ENCODE measurements at places on chromosomes 2 and 18.

DNA sequence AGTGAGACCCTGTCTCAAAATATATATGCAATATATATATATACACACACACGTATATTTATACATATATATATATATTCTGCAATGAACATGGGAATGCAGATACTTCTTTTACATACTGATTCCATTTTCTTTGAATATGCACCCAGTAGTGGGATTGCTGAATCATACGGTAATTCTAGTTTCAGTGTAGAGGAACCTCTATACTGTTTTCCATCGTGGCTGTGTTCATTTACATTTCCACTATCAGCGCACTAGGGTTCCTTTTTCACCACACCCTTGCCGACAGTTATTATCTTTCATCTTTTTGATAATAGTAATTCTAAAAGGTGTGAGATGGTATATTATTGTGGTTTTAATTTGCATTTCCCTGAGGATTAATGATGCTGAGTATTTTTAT, 52.3 kb upstream of the SLC39A10 start:
- no peak for DNase-seq

DNA sequence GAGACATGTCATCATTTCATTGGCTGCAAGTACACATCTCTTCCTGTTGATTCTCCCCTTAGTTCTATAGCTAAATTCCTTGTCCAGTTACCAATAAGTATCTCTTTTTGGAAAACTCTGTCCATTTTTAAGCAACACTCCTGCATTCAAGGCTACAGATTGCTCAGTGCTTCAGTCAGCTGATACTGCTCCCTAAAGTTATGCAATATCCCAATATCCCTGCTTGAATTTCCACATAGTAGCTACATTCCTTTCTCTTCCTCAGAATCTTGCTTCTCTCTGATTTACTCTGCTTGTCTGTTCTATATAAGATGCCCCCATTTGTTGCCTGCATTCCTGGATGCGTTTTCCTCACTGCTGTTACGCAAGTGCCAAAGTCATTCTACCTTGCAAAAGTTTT, 109.8 kb downstream of the PARD3B start:
- DNase-seq, result no peak

DNA sequence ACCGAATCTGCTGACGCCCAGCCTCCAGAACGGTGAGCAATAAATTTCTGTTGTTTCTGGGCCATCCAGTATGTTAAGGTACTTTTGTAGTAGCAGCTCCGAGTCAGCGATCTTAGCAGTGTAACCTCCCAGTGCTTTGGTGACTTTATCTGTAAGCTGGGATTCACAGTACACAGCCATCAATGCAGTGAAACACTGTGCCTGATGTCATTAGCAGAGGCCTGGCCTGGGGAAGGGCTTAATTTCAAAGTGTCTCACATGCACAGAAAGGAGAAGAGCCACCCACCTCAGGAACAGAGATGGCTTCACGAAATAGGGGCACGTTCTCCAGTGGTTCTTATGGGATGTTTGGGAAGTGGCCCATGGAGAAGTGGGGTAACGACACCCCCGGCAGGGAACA, 281.2 kb downstream of the PHLPP1 start:
- DNase-seq, result no peak

DNA sequence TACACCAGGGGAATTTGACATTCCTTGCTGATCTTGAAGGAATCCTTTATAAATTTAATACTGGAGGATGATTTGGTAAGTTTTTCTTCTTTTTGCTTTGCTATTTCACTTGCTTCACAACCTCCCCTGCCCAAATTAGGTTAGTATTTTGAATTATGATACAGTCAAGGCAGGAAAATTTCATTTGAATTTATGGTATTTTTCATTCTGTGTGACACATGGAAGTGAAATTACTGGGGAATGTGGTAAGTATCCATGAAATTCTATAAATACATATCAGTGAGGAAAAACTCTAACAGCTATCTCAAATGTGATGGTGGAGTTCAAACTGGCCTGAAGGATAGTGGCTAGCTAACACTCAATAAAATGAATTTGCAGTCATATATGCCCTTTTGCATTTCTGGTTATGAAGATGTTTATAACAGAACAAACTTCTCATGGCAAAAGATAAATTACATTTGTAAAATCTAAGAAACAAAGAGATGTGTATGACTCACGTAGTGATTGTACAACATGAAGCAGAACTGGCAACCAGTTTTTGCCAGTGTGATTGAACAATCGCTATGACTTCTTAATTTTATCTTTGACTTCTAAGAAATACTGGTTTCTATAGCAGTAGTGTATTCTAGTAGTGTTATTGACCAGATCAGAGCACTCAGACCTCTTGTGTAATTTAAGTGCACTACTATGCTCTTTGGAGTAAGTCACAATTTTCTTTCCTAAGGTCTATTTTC, 152.6 kb downstream of the IKZF2 start:
- no peak for DNase-seq

GRCh38 chr18:59690996-59691395, 6.2 kb downstream of the CCBE1 start:
- peak; percentile 77 for DNase-seq

- DNase-seq, result no peak
Observed at GRCh38 chr2:6963727-6964126, 46.5 kb downstream of the RNF144A start.

GRCh38 chr2:213284105-213285090, at the start of gene SPAG16:
Gene SPAG16 (plus strand): TSS chr2:213284464.
- peak; percentile 97 for DNase-seq

DNA sequence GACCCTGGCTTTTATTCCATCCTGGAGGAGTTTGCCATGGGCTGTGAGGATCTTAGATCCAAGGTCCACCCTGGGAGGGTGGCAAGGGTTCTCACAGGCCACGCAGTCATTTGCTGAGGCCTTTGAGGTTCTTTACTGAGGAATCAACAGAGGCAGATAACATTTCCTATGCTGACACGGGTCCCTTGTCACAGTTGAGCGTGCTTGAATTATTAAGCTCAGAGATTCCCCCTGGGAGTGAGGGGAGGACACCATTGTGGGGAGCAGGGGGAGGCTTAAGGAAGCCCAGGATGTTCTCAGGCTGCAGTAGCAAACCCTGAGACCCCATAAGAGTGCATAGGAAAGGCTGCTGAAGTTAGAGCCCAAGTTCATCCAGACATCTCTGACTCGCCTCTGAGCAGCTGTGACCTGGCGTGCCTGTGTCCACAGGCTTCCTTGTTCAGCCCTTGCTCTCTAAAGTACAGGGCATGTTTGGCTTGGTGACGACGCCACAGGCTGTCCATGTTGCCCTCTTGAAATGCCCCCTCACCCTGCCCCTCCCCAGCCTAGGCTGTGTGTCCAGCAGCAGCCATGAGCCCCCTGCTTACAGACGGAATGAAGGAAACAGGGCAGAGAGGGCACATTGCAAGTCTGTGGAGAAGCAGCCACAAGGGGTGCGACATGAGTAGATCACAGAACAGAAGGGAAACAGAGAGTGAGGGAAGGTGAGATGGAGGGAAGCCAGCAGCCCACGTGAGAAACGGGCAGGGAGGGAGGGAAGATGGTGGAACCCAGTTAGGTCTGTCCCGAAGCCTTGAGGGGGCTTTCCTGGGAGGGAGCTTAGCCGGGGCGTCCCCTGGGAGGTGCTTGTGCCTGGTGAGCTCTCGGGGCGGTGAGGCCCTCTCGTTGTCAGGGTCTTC, 34.0 kb downstream of the NAPG start:
- DNase-seq, result peak; percentile 2

GRCh38 chr18:48939205-48940097, 11.3 kb downstream of the SMAD7 start:
- DNase-seq, result no peak

DNA sequence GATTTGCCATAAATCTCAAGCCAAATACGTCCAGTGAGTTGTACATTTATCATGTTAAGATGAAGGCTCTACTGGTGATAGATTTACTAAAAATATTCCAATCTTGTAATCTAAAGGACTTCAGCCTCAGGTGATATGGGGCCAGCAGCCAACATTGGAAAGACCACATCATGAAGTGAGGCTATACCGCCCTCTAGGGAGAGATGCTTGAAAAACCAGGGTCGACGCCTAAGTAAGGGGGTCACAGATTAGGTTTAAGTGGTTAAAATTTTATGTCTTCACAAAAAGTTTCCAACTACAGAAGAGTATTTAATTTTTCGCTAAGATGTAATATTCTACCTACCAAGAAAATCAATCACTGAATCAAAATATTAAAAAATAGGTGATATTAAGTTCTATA, 33.3 kb downstream of the DOCK10 start:
- DNase-seq, result peak; percentile 15

GRCh38 chr2:96264086-96264485, 1.7 kb downstream of the TMEM127 start:
- DNase-seq, result no peak

DNA sequence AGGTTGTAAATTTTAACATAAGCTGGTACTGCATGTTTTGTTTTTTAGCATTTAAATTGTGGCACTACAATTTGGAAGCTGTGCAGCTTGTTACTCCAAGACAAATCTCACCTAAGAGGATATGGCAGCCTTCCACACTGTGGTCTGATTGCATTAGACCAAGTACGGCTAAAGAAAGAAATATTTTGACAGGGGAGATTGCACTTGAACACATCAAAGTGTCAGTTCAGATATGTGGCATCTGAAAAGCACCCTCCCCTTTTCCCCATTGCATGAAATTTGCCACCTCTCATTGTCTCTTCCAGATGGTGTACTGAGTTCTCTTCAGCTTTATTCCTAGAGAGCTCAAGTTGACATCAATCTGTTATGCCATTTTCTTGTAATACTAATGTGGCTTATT, 295.9 kb downstream of the ERBB4 start:
- DNase-seq, result no peak

DNA sequence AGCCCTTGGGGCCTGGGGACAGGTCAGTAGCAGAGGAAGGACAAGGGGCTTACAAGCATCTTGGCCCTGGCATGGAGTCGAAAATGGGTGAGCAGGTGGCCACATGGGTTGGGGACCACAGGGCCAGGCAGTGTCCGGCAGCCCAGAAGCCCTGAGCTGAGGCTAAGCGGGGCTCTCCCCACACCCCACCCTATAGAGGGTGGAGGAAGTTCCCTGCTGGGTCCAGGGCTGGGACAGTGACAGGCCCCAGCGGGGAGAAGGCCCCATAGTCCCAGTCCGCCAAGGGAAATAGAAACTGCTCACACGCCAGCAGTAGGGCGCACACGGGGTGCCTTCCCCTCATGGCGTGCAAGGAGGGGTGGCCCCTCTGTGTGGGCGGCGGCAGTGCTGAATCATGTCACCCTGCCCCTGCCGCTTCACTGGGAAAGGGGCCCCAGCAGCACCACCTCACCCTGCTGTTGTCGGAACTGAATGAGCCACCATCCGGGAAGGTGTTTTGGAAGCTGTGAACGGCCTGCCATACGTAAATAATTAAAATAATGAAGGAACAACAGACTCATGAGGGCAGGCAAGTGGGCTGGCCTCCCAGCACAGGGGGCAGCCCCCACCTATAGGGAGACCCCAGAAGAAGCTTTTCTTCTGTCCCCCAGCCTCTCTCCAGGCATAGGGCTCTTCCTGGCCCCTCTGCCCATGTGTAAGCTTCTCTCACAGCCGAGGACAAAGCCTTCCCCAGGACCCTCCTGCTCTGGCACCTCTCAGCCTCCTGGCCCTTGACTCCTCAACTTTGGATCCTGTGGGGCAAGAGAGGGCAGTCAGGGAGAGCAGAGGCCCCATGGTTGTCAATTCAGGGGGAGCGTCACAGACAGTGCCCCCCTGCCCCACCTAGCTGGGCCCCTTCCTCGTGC, 12.7 kb upstream of the DUSP2 start:
- DNase-seq, result no peak

GRCh38 chr2:238635647-238636051, 208.9 kb downstream of the ASB1 start:
- no peak for DNase-seq

DNA sequence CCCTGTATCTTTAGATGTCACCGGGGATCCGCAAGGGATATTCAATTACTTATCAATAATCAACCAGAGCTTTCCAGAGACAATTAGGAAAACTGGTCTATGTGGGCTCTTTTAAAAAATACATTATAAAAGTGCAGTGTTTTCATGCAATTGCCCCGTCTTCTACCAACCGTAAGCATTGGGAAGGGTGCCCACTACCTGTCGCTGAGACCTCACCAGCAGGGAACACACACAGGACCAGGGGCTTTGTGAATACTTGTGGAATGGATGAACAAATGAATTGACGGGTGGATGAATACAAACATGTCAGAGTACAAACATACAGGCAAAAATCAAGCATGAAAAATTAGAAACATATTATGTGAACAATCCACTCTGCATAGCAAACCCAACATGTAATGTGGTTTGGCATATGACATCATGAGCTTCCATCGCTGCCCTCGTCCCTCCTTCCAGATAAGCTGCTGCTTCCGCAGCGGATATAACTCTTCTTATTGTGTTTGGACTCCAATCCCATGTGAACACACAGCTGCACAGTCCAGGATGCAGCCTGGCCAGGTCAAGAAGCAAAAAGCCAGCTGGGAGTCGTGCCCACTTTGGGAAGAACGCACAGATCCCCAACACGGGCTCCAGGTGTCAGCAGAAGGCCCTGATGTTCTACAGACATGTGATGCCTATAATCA, 5.3 kb downstream of the FHL2 start:
- no peak for DNase-seq

GRCh38 chr2:147977679-147978078, 42.9 kb downstream of the ORC4 start:
- no peak for DNase-seq

- DNase-seq, result no peak
Observed at GRCh38 chr18:62982600-62983251, 267.4 kb downstream of the PHLPP1 start.

DNA sequence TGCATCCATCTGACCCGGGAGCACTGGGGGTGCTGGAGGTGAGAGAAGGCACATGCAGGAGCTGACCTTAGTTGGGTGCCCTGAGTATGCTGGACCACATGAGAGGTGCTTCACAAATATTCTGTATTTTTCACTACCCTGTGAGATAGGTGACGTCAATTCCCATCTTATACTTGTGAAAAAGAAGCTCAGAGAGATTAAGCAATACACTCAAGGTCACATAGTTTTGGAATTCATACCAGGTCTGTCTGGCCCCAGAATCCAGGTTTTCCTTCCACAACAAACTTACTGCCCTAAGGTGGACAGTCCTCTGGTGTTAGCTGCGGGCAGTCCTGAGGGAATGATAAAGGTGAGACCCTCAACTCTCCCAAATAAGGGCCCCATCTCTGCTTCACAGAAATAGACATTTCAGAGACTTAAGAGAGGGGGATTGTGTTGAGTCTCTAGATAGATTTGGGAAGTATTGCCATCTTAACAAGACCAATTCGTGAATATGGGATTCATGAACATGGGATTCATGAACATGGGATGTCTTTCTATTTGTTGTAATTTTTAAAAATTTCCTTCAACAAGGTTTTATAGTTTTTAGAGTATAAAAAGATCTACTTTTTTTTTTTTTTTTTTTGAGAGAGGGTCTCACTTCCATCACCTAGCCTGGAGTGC, 64.0 kb upstream of the SMAD7 start:
- DNase-seq, result no peak

GRCh38 chr2:225660262-225661131, 261.0 kb downstream of the NYAP2 start:
- DNase-seq, result peak; percentile 52

- no peak for DNase-seq
Observed at GRCh38 chr2:169736902-169737301, 3.3 kb downstream of the KLHL23 start.

DNA sequence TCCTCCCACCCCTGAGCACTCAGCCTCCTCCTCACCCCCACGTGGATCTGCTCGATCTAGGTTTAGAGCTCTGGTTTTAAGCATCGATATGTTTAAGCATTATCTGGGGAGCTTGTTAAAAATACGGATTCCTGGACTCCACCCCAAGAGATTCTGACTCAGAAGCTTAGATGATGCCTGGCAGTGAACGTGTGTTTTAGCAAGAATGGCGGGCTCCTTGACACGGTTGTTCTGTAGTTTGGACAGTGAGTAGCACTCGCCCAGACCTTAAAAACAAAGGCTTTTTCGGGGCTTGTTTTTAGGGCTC, 47.3 kb downstream of the LDLRAD4 start:
- no peak for DNase-seq
